ENCODE measurements at places on chromosomes 5 and 9.

- DNase-seq, result no peak
Observed at GRCh38 chr9:86747711-86748110, 199.6 kb downstream of the GAS1 start.

DNA sequence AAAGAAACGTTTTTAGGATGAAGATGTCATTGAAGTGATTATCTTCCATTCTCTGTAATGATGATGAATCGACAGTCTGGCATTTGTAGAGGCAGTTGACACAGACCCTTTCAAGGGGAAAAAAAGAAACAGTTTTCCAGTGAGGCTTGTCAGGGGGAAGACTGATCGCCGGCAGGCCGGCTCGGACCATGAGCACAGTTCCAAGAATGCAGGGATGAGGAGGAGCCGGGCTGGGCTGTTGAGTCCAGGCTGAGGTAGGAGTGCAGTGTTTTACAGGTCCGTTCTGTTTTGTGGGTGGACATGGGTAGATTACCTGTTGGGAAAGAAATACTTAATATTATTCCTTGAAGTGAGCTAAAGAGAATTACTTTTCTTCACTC is 194.6 kb downstream of the AOPEP start:
- no peak for DNase-seq

- DNase-seq, result no peak
Observed at GRCh38 chr9:98742325-98743280, 33.9 kb upstream of the GABBR2 start.

DNA sequence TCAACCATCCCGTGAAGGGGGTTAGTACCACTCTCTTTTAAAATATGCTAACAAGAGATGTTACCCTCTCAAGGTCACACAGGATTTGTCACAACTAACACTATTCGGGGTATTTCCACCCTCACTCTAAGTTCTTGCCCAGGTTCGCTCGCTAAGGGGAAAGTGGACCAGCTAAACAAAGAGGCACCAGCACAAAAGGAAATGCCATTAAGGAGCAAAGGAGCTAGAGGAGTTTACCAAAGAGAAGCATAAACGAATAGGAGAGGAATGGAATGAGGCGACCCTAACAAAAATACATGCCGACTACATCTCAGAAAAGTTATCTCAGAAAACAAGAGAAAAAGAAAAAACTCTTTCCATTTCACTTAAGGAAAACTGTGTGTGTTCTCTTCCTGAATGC is 170.9 kb downstream of the DCP2 start:
- DNase-seq, result no peak

DNA sequence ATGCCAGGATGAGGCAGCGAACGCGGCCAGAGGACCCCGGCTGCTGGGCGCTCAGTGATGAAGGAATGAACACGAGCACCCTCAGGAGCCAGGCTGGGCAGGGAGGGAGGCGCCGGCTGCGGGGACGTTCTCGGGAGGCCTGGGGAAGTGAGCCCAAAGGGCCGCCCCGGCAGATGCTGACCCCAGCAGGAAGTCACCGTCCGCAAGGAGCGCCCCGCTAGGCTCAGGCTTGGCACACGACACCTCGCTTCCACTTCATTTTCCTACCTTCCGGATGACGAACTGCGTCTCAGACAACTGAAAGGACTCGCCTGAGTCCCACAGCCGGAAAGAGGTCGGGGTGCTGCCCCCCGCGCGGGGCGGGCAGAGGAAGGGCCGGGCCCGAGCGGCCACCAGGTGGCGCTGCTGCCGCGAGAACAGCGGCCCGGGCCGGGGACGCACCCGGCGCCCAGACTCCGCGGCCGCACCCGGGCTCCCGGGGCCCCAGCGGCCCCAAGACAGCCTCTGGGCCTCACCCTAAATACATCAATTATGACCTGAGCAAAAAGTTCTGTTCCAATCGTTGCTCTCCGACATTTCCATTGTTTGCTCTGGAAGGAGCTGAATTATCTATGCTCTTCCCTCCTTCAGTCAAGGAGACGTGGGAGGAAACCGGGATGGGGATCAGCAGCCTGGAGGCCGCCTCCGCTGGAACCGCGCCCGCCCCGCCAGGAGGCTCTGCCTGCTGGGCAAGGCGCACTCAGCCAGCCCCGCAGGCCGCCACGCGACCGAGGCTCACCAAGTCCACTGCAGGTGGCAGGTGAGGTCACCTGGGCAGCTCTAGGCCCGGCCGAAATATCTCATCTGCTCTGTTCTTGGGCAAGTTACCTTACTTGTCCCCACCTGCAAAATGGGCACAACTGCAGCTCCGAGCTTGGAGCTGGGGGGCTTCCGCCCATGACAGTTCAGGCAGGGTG is 107.0 kb downstream of the ZNF354C start:
- DNase-seq, result peak; percentile 43

GRCh38 chr5:142931896-142932686 is 161.9 kb downstream of the ARHGAP26 start:
- no peak for DNase-seq

GRCh38 chr9:114719290-114719689 is 37.3 kb upstream of the TEX48 start:
- no peak for DNase-seq

- no peak for DNase-seq
Observed at GRCh38 chr5:33231214-33231710, 209.5 kb upstream of the TARS1 start.

DNA sequence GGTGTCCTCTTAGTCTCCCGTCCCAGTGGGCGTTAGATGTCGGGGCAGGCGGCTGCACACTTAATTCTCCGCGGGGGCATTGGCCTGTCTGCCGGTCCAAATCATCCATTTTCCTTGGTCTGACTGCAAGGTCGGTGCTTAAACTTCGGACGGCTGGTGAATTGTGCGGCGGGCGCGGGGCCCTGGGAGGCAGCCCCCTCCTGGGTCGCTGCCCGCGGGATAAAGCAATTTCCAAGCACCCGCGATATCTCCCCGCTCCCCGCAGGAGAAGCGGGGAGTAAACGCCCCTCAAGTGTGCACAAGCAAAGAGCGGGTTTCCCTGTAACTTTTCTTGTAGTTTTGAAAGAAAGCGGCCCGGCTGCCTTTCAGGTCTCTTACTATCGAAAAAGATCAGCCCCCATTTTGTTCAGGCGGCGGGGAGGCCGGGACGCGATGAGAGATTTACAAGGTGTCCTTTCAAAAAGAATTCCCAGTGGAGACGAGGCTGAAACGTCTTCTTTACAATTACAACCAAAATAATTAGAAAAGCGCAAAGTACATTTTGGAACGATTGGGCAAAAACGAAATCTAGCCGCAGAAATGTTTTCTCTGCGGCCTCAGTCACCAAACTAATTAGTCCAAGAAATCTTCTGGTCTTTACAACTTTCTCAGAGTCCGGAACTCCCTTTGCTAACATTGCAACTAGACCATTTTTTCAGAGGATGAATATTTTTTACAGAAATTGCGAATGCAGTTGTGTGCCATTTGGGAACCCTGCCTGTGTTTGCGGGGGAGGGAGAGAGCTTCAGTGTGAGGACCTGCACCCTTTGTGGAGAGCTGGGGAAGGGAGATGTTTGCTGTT is 1.8 kb downstream of the IRX1 start:
- DNase-seq, result no peak

- no peak for DNase-seq
Observed at GRCh38 chr9:131398204-131398603, 4.3 kb downstream of the PRRC2B start.

- DNase-seq, result no peak
Observed at GRCh38 chr5:3943859-3944258, 348.2 kb downstream of the IRX1 start.

DNA sequence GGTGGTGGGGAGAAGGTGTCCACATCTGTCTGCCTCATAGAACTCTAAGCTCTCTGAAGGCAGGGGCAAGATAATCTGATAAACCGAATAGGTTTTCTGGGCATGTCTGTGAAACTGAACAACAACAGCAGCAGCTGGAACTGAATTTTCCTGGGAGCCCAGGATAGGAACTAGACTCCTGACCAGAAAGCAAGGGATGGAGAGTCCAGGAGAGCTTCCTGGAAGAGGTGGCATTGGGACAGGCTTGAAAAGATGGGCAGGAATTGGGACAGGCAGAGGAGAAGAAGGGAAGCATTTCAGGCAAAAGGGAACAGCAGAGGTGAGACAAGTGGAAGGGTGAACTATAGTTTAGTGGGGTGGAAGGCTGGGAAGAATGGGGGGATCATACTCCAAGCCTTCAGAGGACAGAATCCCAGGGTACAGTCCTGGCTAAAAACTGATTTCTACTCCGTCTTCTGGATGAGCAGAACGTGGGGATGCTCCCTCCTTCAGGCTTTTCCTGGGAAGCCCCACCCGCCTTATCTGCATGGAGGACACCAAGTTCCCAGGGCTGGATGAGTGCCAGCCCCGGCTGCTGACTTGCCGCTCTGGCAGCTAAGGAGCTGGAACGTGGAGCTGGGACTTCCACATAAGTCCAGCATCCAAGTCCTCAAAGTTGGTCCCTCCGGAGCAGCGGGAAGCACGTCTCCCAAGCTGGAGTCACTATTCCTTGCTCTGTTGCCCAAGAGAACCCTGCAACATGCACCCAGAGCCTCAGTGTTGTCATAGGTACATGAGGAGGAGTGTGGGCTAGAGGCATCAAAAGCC is 13.9 kb upstream of the KIF12 start:
- DNase-seq, result no peak

DNA sequence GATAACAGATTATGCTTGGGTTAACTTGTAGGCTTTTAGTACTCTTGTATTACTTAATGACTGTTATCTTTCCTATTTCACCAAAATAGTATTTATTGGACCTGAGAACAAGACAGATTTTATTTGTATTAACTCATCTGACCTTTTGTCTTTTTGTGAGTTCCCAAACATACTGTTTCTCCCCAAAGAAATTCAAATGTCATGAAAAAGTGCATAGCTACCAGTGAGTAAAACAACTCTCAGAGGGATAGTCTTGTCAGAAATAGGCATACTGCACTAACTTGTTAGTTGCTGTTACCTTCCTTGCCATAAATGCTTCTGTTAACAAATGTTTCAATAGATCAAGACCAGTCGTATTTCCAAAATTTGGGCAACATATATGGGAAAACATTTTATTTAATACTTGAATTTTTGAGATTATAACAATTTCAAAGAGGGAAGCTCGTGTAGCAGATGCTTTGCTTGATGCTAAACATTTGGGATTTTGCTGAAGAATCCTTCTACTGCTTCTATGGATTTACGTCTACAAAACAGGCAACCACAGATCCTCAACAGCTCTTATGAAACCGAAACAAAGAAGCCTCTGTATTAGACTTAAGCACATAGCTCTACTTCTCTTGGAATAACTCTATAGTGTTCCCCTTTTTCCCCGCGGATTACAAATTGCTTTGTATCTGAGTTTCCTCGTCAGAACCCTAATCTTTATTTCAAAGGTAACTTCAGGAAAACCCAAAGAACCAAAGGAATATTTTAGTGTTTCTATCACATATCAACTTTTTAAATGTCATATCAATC is 248.8 kb downstream of the MCTP1 start:
- DNase-seq, result no peak

DNA sequence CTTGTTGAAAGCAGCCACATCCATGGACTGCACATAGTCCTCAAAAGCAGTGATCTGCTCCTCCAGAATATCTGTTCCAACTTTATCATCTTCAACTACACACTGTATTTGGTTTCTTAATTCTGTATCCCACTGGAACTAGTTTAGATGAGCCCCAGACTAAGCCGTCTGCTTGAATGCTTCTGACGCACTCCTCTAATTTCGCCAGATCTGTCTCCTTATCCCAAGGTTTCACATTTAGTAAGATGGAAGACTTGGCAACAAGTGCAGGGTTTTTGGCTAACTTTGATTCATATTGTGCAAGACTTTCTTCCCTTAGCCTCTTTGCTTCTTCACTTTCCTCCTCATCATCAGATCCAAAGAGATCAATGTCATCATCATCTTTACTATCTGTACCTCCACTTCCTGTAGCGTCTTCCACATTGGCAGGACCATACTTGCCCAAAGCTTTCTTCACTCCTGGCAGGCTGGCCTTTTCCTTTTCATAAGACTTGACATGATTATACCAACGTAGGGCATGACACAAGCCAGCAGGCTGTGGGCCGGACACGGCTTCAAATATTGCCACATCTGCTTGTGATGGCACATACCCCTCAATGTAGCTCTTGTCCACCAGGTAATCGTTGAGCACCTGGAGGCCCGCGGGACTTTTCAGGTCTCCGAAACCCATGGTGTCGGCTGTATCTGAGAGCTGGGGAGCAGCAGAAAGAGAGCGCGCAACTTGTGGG is 56.2 kb upstream of the PIK3R1 start:
- DNase-seq, result no peak

DNA sequence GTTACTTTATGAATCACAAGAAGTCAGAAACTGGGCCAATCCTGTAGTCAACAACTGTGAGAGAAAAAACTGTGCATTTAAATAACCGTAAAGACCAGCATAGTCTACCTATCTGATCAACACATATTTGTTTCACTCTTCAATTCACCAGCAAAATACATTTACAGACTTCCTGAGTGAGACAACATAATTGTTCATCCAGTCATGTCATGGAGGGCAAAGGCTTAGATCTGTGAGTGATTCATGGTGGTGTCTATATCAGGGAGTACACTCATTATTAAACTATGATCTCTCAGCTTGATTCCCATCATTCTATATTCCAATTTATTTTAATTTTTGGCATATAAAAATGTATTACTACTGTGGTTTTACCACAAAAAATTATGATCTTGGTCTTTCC is 694.6 kb downstream of the DNAH5 start:
- DNase-seq, result no peak

DNA sequence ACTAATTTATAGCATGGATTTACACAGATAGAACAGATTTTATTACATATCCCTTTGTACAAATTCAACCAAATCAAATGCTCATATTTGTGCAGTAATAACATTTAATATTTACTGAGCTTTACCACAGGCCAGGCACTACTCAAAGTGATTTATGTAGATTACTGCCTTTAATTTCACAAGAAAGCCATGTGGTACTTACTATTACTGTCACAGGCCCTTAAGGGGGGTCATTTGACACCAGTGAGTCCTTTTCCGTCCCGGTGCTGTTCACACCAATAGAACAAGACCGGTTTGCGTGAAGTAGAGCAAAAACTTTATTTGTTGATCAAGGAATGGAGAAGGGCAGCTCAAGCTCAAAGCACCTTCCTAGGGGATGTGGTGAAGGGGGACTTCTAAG is 308.5 kb upstream of the KCNN2 start:
- no peak for DNase-seq

GRCh38 chr5:150209099-150209635 is 19.3 kb downstream of the SLC6A7 start:
- no peak for DNase-seq

DNA sequence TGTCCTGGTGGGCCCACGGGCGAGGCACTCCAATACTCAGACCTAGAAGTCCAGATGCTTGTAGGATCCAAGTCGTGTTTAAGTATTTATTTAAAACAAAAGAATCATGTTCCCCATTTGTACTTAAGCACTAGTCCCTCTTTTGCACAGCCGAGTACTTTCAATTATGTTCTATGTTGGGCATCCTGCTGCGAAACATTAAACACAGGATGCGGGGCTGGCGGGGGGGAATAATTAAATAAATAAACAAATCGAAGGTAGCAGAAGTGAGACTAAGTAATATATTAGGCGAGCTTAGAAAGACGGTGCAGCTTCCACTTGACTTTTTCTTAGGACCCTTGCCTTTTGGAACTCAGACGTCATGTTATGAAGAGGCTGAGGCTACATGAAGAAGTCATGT is 1129.2 kb upstream of the ACO1 start:
- no peak for DNase-seq

- no peak for DNase-seq
Observed at GRCh38 chr9:13596383-13596970, 317.0 kb upstream of the MPDZ start.

All from NCI-H446 (cell line).